ENCODE measurements at places on chromosomes 12 and 14.

- DNase-seq, result no peak
Measured at GRCh38 chr12:113515082-113515856, 43.6 kb upstream of the LHX5 start.

GRCh38 chr14:46885566-46885965 is 234.0 kb upstream of the RPL10L start:
- DNase-seq, result no peak

DNA sequence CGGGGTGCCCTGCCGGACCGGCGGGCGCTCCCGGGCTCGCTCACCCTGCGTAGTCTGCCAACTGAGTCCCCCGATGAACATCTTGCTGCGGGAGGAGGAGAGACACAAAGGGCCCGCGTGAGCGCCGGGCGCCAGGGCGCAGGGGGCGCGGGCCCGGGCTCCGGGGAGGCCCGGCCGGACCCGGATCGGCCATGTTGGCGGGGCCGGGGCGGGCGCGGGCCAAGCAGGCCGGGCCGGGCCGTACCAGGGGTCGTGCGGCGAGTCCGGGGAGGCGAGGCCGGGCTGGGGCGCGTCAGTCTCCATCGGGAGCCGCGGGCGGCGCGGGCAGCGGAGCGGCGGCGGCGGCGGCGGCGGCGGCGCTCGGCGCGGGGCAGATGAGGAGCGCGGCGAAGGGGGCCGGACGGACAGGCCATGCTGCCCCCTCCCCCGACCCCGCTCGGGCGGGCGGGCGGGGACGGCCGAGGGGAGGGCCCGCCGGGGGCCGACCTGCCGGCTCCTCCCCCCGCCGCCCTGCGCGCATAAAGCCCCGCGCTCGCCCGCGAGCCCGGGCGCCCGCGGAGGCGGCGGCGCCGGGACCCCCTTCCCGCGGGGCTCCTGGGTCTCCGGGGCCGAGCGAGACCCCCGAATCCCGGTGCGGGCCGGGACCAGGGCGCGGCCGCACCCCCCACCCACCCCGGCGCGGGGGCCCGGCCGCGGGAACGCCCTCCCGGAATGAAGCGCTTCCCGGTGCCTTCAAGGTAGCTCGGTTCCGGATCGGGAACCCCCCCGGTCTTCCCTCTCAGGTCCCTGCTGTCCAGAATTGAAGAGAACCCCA is at the start of gene MSI1:
MSI1 (minus strand) TSS at position 376 of the 814 bp plus-strand sequence; CDS start at position 303, 73 bp downstream.
- no peak for DNase-seq

GRCh38 chr12:46452061-46452615 is 79.6 kb upstream of the SLC38A2 start:
- DNase-seq, result no peak

GRCh38 chr12:116856729-116857128 is 24.5 kb downstream of the HRK start:
- DNase-seq, result no peak

GRCh38 chr12:63420206-63420644 is 248.1 kb downstream of the DPY19L2 start:
- DNase-seq, result no peak

- DNase-seq, result no peak
Measured at GRCh38 chr12:116456330-116457082, 102.7 kb upstream of the MAP1LC3B2 start.

- DNase-seq, result no peak
Measured at GRCh38 chr12:57146092-57146491, 1.3 kb downstream of the LRP1-AS start.

DNA sequence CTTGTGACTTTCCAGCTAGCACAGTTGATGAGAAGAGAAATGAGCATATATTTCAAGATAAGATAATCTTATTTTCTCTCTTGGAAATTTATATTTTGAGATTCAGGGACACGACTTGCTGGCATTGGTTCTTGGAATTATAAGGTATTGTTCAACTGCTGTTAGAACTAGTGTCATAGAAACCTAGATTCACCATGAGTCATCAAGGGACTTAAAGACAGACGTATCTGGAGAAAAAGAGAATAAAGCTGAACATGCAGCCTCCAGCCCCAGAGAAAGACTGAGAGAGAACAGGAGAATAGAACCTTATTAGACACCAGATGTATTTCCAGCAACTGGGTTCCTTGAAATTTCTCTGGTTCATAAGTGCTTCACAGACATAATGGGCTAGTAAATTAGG is 194.4 kb upstream of the PPFIA2 start:
- DNase-seq, result no peak

- no peak for DNase-seq
Measured at GRCh38 chr12:57175428-57176138, 28.2 kb upstream of the LRP1-AS start.

DNA sequence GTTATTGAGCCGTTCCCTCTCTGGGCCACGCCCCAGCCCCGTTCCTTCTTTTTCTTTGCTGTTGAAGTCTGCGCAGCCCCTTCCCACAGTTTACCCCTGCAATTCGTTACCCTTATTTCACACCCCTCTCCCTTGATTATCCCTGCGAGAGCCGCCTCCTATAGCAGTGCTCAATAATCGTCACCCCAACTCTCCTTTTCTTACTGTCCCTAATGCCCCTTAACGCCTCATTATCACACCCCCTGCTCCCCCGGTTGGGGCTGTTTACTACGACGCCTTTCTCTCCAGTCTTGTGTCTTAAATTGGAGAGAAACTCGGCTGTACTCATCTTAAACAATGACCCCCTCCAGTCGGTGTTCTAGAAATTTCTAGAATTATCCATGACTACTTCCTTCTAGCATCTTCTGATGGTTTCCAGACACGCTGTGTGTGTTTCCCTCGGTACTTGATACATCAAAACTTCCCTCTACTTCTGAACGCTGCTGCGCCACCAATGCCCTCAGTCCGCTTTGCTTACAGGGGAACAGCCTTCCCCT is 713 bp upstream of the FBXL14 start:
- DNase-seq, result no peak

GRCh38 chr14:87994974-87995373 is 2.0 kb upstream of the GALC start:
- no peak for DNase-seq

DNA sequence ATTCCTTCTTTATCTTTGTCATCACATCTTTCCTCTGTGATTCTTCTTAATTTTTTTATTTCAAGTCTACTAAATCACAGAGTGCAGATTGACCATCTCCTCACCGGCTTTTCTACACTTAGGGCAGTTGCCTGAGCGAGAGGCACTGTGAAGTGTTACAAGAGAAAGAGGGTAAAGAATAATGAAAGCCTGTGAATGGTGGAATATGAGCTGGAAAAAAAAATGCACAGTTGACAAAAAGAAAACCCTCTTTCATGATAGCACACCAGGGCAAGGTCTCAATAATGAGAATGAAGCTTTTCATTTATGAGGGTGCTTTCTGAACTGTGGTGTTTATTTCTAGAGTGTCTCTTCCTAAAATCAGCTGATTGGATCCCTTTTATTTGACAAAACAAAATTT is 106.2 kb upstream of the PDE3A start:
- DNase-seq, result no peak

GRCh38 chr14:104195878-104196277 is 57.5 kb downstream of the KIF26A start:
- no peak for DNase-seq

- DNase-seq, result no peak
Measured at GRCh38 chr12:89461649-89462612, 62.7 kb downstream of the GALNT4 start.

GRCh38 chr14:30854492-30854891 is 19.9 kb upstream of the COCH start:
- DNase-seq, result no peak

DNA sequence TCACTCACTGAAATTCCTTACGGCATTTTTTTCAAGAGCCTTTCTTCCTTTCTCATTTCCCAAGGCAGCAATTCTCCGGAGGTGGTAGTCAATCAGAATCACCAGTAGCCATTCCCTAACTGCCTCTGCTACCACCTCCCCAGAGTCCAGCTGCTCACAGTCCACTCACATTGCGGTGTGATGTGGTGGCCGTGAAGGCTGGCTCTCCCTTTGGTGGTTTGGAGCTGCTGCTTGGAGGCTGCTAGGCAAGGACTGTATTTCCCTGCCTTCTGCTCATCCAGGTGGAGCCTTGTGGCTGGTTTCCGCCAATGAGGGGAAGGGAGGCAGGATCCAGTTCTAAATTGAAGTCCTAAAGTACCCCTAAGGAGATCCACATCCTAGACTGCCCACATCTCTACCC is 222.0 kb downstream of the ANO2 start:
- DNase-seq, result no peak

DNA sequence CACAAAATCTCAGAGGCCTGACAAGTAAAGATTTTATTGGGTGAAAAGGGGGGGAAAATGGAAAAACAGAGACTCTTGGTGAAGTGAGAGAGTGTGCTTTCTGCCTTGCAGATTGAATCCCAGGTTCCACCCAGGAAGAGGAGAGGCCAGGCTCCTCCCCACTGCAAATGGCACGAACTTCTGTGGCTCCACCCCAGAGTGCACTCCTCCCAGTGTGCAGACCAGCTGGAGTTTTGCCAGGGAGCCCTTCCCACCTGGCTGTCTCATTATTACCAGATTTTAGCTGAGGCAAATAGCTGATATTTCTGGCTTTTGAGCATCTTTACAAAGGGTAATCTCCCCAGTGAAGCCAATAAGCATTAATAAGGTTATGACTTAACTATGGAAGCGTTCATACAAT is 51.9 kb downstream of the TESPA1 start:
- no peak for DNase-seq

- no peak for DNase-seq
Measured at GRCh38 chr12:41439801-41440200, 251.7 kb downstream of the PDZRN4 start.

- no peak for DNase-seq
Measured at GRCh38 chr14:38211255-38211735, 3.6 kb downstream of the SSTR1 start.

DNA sequence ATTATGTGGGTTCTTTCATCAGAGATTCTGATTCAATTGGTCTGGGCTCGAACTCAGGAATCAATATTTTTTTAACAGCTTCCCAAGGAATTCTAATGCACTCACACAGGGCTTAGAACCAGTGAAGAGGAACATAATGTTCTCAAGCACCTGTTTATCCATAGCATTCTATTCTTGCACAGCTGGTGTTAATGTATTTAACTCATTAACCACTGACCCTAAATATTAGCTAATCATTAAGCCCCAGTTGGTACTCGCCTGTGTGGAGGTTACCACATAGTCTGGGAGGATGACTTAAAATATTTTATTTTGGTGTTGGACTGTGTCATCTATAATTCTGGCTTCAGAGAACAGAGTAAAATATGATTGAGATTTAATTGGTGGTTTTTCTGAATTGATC is 45.3 kb downstream of the LRP6 start:
- DNase-seq, result no peak

- no peak for DNase-seq
Measured at GRCh38 chr12:113622410-113622809, 150.7 kb upstream of the LHX5 start.

DNA sequence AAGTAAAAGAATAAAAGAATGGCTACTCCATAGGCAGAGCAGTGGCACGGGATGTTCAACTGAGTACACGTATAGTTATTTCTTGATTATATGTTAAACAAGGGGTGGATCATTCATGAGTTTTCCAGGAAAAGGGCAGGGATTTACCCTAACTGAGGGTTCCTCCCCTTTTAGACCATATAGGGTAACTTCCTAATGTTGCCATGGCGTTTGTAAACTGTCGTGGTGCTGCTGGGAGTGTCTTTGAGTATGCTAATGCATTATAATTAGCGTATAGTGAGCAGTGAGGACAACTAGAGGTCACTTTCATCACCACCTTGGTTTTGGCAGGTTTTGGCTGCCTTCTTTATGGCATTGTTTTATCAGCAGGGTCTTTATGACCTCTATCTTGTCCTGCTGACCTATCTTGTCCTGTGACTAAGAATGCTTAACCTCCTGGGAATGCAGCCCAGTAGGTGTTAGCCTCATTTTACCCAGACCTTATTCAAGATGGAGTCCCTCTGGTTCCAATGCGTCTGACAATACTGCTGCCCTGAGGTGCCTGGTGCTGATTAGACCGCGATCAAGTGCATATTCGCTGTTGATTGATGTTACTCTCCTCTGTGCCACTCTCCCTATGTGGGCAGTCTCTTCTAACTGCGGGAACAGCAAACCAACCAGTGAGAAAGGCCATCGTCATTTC is 67.6 kb upstream of the AMN1 start:
- no peak for DNase-seq

GRCh38 chr12:124369055-124369826 is 74.3 kb downstream of the RFLNA start:
- DNase-seq, result no peak

GRCh38 chr12:68007033-68007432 is 17.8 kb downstream of the IFNG-AS1 start:
- no peak for DNase-seq

DNA sequence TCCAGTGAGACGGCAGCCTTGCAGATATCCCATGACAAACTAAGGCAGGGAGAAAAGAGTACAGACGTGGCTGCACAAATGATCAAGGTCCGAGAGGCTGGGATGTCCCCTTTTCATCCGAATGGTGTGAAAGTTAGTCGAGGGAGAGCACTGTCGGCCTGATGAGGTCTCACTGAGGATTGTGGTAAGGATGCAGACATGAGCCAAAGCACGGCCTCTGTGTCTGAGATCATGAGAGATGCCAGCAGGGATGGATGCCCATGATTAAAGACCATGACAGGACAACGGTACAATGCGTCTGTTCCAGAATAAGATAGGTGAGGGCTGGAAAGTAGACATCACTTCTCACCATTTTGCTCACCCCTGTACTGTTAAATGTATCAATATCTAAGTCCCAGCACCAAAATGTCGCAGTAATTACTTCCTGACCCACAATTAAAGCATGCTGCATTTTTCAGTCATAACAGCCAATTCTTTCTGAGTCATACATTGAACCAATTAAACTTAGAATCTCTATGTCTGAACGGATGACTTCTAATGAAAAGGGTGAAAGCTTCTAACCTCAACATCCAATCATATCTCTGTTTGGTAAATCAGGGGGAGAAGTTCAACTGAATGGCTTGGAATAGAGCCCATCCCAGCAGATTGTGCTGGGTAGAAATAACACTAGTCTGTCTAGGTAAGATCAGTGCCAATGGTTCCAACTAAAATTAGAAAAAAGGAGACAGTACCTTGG is 249.6 kb upstream of the SOX5 start:
- DNase-seq, result no peak

DNA sequence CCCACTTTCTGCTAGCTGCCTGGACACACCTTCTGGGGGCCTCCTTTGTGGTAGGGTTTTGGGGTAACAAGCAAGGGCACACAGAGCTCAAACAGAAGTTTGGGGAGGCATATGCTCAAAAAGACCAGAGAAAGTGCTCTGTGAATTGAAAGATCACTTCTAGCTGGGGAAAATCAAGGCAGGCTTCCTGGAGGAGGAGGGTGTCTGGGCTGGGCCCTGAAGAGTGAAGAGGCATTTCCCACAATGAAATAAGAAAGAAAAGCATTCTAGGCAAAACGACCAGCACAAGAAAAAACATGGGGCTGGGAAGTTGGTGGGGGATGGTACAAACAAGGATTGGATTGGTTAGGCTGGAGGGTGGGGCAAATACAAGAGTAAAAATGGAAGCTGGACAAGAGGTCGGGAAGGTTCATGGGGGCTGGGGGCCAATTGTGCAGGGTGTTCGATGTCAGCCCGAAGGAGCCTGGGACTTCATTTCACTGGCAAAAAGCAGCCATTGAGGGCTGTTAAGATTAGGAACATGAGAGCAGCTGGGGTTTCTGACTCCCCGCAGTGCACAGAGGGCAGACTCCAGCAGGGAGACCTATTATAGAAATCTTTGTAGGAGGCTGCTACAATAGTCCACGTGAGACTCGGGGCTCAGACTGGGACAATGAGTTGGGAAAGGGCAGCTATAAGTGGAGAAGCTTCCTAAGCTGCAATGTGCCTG is 51.5 kb upstream of the CMKLR1 start:
- DNase-seq, result no peak

- no peak for DNase-seq
Measured at GRCh38 chr12:53045696-53046045, 4.2 kb upstream of the TNS2 start.

Measured in cortex of kidney (tissue), 1 donor.